HTR-8/SVneo (cell line): ENCODE measurements at places on chromosomes 4 and X.

GRCh38 chr4:118348886-118349285 is 3.9 kb downstream of the PRSS12 start:
- no peak for DNase-seq

DNA sequence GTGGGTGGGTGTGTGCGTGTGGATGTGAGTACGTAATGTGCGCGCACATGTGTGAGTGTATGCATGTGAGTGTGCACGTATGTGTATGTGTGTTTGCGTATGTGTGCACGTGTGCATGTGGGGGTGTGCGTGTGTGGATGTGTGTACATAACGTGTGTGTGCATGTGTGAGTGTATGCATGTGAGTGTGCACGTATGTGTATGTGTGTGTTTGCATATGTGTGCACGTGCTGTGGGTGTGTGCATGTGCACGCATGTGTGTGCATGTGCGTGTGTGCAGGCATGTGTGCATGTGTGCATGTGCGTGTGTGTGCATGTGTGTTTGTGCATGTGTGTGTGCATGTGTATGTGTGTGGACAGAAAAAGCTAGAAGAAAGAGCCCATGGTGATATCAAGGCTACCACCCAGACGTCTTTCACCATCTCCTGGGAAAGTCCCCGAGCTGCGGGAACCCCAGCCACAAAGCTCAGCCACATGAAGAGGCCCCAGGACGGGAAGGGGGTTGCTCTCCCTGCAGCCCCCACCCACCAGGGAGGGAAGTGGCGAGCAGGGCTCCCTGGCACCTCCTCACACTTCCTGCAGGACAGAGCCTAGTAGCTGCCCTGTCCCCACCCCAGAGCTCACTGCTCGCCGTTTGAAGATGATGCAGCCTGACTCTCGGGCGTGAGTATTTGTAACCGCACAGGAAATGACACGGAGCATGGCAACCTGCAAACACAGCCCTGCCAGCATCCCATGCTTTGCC is 108.3 kb downstream of the DCTD start:
- peak; percentile 24 for DNase-seq

DNA sequence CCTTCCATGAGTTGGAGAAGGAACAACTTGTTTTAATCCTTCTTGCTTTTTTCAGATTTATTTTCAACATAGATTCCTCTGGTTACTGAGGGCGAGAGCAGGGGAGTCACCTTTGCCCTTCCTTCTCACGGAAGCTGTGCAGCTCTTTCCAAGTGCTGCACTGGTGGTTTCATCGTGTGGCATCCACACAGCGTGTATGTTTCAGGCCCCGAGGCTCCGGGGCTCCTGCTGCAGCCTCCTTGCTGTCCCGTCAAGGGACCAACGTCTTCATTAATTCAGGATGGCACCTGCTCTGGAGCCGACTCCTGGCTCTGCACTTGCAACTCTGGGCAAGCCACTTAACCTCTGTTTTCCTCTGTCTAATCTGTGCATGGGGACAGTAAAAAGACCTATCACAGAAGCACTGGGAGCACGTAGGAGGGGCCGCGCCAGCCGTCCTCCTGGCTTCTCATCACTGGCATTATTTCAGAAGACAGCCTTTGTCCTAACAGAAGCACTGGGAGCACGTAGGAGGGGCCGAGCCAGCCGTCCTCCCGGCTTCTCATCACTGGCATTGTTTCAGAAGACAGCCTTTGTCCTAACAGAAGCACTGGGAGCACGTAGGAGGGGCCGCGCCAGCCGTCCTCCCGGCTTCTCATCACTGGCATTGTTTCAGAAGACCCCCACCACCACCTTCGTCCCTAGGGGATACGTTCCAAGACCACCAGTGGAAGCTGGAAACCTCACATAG is 117.8 kb upstream of the NKX1-1 start:
- no peak for DNase-seq

- DNase-seq, result no peak
These were observed 30.7 kb downstream of the SERPINA7 start for GRCh38 chrX:106007815-106008214.

DNA sequence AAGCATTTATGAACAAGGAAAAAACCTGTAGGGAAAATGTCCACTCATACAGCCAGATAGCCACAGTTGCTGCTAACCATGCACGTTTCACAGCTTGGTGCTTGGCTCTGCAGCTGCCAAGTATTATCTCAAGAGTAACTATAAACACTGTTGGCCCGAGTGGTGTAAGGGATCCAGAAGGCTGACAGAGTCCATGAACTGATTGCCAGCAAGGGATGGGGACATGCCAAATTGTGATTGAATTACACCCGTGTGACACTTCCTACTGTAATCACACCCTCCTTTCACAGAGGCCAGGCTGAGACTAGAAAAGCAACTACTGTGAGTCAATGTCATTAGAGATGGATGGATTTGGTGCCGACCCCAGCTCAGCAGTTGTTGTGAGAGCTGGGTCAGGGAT is 223.9 kb upstream of the ANKRD50 start:
- no peak for DNase-seq

GRCh38 chr4:17930256-17930655 is 91.3 kb downstream of the LCORL start:
- DNase-seq, result no peak

GRCh38 chrX:13651150-13651549 is 1.8 kb upstream of the TCEANC start:
- no peak for DNase-seq

DNA sequence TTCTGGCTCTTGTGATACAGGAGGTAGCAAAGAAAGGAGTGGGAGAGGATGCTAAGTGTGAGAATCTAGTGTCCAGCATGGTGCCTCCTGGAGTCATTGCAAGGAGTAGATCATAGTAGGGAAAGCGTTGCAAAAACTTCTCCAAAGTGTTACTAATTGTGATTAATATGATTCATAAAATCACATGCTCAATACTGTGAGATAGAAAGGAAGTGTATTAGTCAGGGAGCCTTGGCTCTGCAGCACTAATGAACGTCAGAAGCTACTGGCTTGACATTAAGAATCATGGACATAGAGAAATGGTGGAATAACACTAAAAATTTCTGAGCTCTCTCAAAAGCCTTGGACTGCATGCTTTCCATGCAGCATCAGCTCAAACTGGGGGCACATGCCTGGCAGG is 299.1 kb downstream of the EVC2 start:
- DNase-seq, result no peak

DNA sequence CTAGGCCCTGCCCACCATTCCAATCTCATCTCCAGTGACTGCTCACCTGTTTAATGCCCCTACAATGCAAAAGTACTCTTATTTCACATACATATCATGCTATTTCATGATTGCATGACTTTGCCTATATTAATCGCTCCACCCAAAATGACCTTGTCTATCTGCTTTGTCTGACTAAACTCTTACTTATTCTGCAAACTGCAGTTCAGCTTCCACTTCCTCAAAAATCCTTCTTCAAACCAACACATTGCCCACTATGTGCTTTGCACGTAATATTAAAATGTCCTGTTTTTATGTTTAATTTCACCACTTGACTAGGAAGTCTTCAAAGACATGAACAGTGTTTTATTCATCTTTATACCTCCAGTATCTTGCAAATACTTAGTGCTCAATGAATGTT is 229.6 kb downstream of the OPHN1 start:
- DNase-seq, result no peak

- DNase-seq, result no peak
These were observed 140.0 kb upstream of the BCOR start for GRCh38 chrX:40237731-40238178.
